ENCODE measurements at places on chromosomes 5 and 9. TPM values are rescaled to one million over a fixed set of nuclear protein-coding genes. Genes with fewer than 3 reads are reported as not detected.

Gene PTGDS
- 0.59 TPM for total RNA-seq

Gene KIF24
- 3.4 TPM for total RNA-seq

Gene TERT
- total RNA-seq, result 3.2 TPM

Gene SPEF2
- total RNA-seq, result 2.0 TPM

Gene SLC36A3
- total RNA-seq, result not detected

Gene THOC3
- 56.7 TPM for total RNA-seq

Gene HMCN2
- 0.04 TPM for total RNA-seq

Gene RC3H2
- 23.2 TPM for total RNA-seq

Gene CCL19
- not detected for total RNA-seq

Gene GTF2H2
- 10.2 TPM for total RNA-seq

Gene SKP2
- total RNA-seq, result 21.2 TPM

Gene GRHPR
- total RNA-seq, result 163 TPM

Gene SOX30
- total RNA-seq, result 0.06 TPM

Gene DDX4
- total RNA-seq, result not detected

Gene SLC25A25
- 10.1 TPM for total RNA-seq

Gene WDR55
- 28.6 TPM for total RNA-seq

Gene WNT8A
- not detected for total RNA-seq

Gene NR5A1
- not detected for total RNA-seq

Gene ALDH1A1
- 5,360 TPM for total RNA-seq

Gene USP20
- 4.4 TPM for total RNA-seq

Gene TTC16
- total RNA-seq, result not detected

Gene SLCO6A1
- not detected for total RNA-seq

Gene ITGA1
- total RNA-seq, result 1.2 TPM

All from A549 treated with RU486 at 1 μM for 4 hours (cell line).